ENCODE measurements at places on chromosomes 1 and 21. TPM values are rescaled to one million over a fixed set of nuclear protein-coding genes. Genes with fewer than 3 reads are reported as not detected.

The ORC1 gene
- 1.4 TPM for total RNA-seq

The PPIE gene
- 129 TPM for total RNA-seq

The IL19 gene
- total RNA-seq, result not detected

The EPHB2 gene
- total RNA-seq, result not detected

The ZNF593OS gene
- not detected for total RNA-seq

The C1orf141 gene
- total RNA-seq, result not detected

The ILDR2 gene
- total RNA-seq, result not detected

The PRDM16 gene
- 32.2 TPM for total RNA-seq

DNA sequence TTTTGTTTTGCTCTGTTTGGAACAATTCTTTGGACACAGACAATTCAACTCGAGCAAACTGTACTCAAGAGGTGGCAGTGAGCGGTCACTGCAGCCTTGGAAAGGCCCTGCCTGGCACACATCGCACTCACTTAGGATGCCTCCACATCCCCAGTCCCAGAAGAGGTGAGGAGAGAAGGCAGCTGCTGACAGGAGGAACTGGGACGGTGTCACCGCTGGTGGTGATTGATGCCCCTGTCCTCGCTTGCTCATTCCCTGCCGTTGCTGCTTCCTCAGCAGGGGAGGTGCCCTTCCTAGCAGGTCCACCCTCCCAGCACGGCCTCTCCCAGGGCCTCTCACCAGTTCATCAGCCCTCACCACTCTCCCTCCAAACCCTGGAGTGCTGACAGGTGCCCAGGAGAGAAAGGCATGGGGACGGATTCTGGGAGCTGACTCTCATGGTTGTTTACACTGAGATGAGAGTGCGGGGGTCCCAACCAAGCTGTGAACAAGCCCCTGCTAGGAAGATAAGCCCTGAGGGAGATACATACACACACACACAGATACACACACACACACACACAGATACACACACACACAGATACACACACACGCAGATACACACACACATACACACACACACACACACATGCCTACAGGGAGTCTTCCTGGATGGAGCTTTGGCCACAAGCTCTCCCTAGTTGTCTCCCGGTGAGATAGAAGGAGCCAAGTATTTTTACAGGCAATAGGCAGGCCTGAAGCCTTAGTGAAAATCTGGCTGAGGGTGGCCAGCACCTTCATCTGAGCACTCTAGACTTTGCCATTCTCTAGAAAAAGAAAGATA lies 101.1 kb downstream of the CDC7 start:
- H3K36me3 ChIP-seq, result no peaks in the 10 kb centered on the region
- DNase-seq, result no peak
- H3K4me3 ChIP-seq, result no peak overlapping the region
- no peaks in the 10 kb centered on the region for H3K4me1 ChIP-seq
- H3K27me3 ChIP-seq, result no peaks in the 10 kb centered on the region

DNA sequence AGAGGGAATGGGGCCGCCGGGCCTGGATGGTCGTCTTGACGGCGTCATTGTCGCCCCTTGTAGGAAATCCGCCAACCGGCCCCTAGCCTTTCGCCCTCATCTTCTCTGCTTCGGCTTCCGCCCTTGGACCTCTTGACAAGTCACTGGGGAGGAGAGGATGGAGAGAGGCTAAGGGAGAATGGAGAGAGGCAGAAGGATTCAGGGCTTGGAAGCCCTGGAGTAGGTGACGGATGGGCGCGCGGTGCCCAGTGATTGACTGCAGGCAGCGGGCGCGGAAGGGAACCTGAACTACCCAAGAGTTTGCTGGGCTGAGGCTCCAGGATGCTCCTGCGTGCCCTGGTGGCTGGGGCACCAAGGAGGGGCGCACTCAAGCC lies 651 bp downstream of the PDE4B start:
- peaks cover 21% of the 10 kb centered on the region for H3K27me3 ChIP-seq
- peak overlapping the region; percentile 28 for H3K4me3 ChIP-seq
- no peak for DNase-seq
- peaks cover 14% of the 10 kb centered on the region for H3K4me1 ChIP-seq
- no peaks in the 10 kb centered on the region for H3K36me3 ChIP-seq

- H3K4me3 ChIP-seq, result no peak overlapping the region
- H3K4me1 ChIP-seq, result peaks cover 18% of the 10 kb centered on the region
- no peaks in the 10 kb centered on the region for H3K27me3 ChIP-seq
- no peak overlapping the region for H3K27ac ChIP-seq
Observed at GRCh38 chr1:89310505-89310904, 37.8 kb upstream of the GBP5 start.

GRCh38 chr1:9374748-9375341 lies 82.2 kb downstream of the SPSB1 start:
- H3K36me3 ChIP-seq, result peaks cover 6% of the 10 kb centered on the region
- H3K27me3 ChIP-seq, result no peaks in the 10 kb centered on the region
- peak overlapping the region; percentile 84 for H3K27ac ChIP-seq
- H3K4me1 ChIP-seq, result peaks cover 89% of the 10 kb centered on the region

GRCh38 chr21:36247316-36248010 lies 72.5 kb upstream of the MORC3 start:
- H3K27me3 ChIP-seq, result no peaks in the 10 kb centered on the region
- H3K4me3 ChIP-seq, result no peak overlapping the region
- H3K36me3 ChIP-seq, result peaks cover 35% of the 10 kb centered on the region
- peaks cover 25% of the 10 kb centered on the region for H3K4me1 ChIP-seq
- H3K27ac ChIP-seq, result no peak overlapping the region
- no peak for DNase-seq

DNA sequence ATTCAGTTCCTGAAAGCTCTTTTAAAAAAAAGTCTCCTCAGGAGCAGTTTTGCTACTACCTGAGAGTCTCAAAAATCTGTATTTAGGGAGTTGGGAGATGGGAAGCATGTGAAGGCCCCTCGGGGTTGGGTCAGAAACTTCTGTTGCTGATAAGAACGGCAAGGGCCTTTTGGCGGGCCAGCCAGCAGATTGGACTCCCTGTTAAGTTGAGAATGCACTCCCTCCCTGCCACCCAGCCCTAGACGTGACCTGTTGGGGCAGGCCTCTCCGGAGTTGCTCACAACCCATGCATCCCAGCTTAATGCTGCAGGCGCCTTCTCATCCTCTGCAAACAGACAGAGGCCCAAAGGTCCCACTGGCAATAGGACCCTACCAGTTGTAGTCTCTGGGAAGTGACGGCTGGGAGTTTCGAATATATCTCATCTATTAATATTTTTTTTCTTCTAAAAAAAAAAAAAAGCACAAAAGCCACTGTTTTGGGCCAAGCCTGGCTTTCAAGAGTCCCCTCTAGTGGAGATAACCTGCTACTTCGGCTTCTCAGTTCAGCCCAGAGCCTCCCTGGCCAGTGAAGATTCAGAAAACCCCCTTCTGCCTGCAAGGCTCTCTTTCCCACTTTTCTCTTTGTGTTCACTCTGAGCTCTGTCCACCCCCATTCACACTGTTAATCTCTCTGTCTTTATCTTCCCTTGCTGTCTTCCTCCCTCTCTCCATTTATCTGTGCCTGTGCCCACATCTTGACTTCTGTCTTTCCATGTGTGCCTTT lies 5.3 kb downstream of the PLXNA2 start:
- no peak overlapping the region for H3K4me3 ChIP-seq
- peak overlapping the region; percentile 97 for H3K27ac ChIP-seq
- H3K27me3 ChIP-seq, result no peaks in the 10 kb centered on the region
- H3K36me3 ChIP-seq, result no peaks in the 10 kb centered on the region
- H3K4me1 ChIP-seq, result peaks cover 93% of the 10 kb centered on the region

DNA sequence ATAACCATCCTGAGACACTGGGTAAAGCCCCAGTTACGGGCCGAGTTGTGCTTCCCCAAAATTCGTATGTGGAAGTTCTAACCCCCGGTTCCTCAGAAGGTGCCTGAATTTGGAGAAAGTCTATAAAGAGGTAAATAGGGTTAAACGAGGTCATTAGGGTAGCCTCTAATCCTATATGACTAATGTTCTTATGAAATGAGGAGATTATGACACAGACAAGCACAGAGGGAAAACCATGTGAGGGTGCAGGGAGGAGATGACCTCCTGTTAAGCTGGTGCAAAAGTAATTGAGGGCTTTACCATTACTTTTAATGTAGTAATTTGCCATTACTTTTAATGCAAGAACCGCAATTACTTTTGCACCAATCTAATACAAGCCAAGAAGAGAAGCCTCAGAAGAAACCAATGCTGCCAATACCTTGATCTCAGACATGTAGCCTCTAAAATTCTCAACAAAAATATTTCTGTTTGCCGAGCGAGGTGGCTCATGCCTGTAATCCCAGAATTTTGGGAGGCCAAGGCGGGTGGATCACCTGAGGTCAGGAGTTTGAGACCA lies 260.8 kb downstream of the GPATCH2 start:
- H3K4me3 ChIP-seq, result no peak overlapping the region
- DNase-seq, result no peak
- no peaks in the 10 kb centered on the region for H3K4me1 ChIP-seq
- H3K36me3 ChIP-seq, result no peaks in the 10 kb centered on the region
- H3K27ac ChIP-seq, result no peak overlapping the region

- H3K36me3 ChIP-seq, result peaks cover 100% of the 10 kb centered on the region
- H3K4me3 ChIP-seq, result no peak overlapping the region
- H3K27ac ChIP-seq, result no peak overlapping the region
- DNase-seq, result no peak
- no peaks in the 10 kb centered on the region for H3K4me1 ChIP-seq
Observed at GRCh38 chr1:37867784-37868183, 8.4 kb upstream of the MTF1 start.

DNA sequence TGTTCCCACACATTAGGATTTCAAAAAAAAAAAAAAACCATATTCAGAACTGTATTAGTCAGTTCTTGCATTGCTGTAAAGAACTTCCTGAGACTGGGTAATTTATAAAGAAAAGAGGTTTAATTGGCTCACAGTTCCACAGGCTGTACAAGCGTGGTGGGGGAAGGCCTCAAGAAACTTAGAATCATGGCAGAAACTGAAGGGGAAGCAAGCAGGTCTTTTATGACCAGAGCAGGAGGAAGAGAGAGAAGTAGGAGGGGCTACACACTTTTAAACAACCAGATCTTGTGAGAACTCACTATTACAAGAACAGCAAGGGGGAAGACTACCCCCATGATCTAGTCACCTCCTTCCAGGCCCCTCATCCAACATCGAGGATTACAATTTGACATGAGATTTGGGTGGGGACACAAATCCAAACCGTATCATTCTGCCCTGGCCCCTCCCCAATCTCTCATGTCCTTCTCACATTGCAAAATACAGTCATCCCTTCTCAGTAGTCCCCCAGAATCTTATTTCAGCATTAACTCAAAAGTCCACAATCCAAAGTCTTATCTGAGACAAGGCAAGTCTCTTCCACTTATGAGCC lies 51.8 kb downstream of the POU2F1 start:
- no peaks in the 10 kb centered on the region for H3K36me3 ChIP-seq
- H3K4me3 ChIP-seq, result no peak overlapping the region
- peaks cover 66% of the 10 kb centered on the region for H3K4me1 ChIP-seq
- no peak overlapping the region for H3K27ac ChIP-seq
- DNase-seq, result no peak
- H3K27me3 ChIP-seq, result no peaks in the 10 kb centered on the region

DNA sequence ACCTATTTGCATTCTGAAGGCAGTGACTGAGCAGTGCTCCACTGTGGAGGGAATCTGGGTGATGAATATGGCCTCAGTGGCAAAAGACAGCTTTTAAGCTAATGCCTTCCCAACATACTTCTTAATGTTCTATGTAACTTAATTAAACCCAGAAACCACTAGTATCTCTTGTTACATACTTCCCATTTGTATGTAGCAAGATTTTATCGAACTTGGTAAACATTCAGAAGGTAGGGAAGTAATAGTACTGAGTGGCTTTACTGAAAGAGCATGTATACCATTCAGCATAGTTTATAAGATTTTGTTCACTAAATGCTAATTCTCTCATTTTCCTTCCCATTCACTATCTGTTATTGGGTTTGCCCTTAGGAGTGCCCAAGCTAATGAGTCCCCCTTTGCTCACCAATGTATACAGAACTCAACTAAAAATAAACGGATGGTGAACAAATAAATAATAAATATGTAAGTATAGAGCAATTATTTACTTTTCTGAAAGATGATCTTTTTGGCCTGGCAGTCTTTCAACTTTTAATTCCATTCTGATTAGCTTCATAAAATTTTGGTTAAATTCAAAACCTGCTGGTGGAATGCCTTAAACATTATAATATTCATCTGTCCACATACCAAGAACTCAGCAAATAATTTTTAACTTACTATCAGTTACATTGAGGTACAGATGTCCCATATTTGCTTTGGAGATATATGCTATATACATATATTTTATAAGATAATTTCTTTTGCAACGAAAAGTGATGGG lies 204.4 kb downstream of the APP start:
- no peak for DNase-seq
- peaks cover 11% of the 10 kb centered on the region for H3K36me3 ChIP-seq
- no peak overlapping the region for H3K27ac ChIP-seq
- no peaks in the 10 kb centered on the region for H3K27me3 ChIP-seq

DNA sequence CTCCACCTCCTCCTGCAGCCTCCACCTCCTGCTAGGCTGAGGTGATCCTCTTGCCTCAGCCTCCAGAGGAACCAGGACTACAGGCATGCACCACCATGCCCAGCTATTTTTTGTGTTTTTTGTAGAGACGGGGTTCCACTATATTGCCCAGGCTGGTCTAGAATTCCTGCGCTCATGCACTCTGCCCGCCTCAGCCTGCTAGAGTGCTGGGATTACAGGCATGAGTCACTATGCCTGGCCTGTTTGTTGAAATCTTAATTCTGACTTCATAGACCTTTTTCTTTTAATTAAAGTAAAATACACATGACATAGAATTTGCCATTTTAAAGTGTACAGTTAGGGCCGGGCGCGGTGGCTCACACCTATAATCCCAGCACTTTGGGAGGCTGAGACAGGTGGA lies 42.7 kb downstream of the FAAP20 start:
- H3K27me3 ChIP-seq, result no peaks in the 10 kb centered on the region
- no peaks in the 10 kb centered on the region for H3K4me1 ChIP-seq
- H3K27ac ChIP-seq, result no peak overlapping the region
- no peak overlapping the region for H3K4me3 ChIP-seq
- H3K36me3 ChIP-seq, result peaks cover 44% of the 10 kb centered on the region
- no peak for DNase-seq

- no peaks in the 10 kb centered on the region for H3K36me3 ChIP-seq
- no peak overlapping the region for H3K27ac ChIP-seq
- H3K4me1 ChIP-seq, result no peaks in the 10 kb centered on the region
- no peak for DNase-seq
Observed at GRCh38 chr1:4563586-4563985, 90.8 kb upstream of the AJAP1 start.

GRCh38 chr1:225699336-225699735 lies 46.4 kb upstream of the ENAH start:
- peaks cover 5% of the 10 kb centered on the region for H3K4me1 ChIP-seq
- H3K36me3 ChIP-seq, result no peaks in the 10 kb centered on the region
